ENCODE measurements at places on chromosomes 12 and 14. TPM values are rescaled to one million over a fixed set of nuclear protein-coding genes. Genes with fewer than 3 reads are reported as not detected.

GRCh38 chr12:116955382-116956021, 44.8 kb downstream of the FBXW8 start:
- DNase-seq, result no peak

The IRF2BPL gene
- total RNA-seq, result 46.3 TPM

DNA sequence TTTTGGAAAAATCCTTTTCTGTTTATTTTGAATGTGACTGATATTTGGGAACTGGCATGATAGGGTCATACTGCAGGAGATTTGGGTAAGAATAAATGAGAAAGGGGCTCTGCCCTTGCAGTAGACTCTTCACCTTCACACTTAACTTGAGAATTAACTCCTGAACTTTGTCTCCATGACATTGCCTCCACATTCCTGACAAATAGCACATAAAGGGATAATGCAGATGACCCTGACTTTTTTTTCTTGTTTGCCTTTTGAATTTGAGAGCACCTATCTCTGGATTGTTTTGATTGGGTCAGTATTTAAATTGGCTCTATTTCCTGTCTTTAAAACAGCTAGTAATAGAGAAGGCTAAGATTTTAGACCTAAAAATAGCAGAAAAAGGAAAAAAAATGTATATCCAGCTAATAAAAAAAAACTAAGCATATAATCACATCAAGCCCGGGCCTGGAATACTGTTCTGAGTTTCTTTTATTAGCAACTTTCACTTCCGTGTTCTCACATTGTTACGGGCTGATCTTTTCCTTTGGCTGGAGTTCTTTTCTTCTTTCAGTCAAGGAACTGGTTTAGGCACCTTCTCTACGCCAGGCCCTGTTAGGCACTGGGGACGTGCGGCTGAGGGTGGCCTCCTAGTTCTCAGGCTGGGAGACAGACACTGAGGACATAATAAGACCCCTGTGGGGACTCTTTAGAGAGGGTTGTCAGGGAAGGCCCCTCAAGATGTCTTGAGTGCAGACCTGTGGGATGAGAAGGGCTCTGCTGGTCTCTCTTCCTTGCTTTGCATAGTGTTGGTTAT, 53.1 kb upstream of the GNPNAT1 start:
- no peak for DNase-seq

GRCh38 chr12:2016862-2017545, 12.7 kb upstream of the DCP1B start:
- no peak for DNase-seq

- DNase-seq, result no peak
Measured at GRCh38 chr14:64053694-64054669, 201.2 kb downstream of the SYNE2 start.

DNA sequence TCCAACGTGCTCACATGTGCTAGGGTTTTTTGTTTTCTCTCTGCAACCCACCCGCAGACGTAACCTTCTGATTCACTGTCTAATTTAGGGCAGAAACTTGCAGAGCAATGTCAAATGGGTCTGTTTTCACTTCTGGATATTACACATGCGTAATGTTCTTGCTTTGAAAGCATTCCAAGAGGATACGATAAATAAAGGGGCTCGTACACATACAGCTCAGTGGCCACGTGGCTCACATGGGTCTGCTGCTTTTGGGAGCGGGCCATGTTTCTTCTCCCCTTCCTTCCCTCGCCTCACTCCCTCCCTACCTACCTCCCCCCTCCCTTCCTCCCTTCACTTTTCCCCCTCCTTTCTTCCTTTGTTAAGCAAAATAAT, 23.4 kb downstream of the CACNA1C start:
- no peak for DNase-seq

The PTHLH gene
- 1.0 TPM for total RNA-seq

GRCh38 chr14:77309131-77309530, 11.6 kb downstream of the POMT2 start:
- DNase-seq, result no peak

DNA sequence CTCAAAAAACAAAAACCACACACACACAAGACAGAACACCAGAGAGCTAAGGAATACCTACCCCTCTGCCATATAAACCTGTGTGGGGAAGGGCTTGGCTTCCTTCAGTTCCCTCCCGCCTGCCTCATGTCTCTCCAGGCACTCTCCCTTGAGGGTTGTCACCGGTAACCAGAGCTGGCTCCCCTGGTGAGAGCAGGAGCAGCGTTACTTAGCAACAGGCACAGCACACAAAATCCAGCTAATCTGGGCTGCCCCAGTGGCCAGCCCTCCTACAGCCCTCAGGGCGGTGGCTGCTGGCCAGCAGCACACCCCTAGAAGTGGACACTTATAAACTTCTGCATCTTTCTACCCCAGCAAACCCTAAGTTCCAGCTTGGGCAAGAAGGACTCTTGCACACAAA, 21.6 kb upstream of the NR4A1 start:
- DNase-seq, result peak; percentile 64

- no peak for DNase-seq
Measured at GRCh38 chr14:91898372-91898771, 31.0 kb upstream of the TC2N start.

DNA sequence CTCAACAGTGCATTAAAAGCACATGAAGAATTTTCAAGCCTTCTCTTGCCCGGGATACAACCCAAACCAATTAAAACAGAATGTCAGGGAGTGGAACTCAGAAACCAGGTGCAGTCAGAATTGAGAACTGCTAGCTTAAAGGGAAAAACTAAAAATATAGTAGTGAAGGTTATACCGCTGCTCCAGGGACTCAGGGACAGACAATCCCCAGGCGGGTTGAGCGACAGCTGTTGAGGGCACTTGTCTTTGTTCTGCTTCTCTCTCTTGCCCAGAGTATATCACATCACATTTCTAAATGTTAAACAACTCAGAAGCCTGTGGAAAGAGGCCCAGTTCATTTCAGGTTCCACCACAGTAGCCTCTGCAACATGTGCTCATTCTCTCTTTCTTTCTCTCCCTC, 93.1 kb downstream of the SLC5A8 start:
- no peak for DNase-seq

GRCh38 chr12:115074617-115075016, 390.6 kb upstream of the TBX3 start:
- no peak for DNase-seq

DNA sequence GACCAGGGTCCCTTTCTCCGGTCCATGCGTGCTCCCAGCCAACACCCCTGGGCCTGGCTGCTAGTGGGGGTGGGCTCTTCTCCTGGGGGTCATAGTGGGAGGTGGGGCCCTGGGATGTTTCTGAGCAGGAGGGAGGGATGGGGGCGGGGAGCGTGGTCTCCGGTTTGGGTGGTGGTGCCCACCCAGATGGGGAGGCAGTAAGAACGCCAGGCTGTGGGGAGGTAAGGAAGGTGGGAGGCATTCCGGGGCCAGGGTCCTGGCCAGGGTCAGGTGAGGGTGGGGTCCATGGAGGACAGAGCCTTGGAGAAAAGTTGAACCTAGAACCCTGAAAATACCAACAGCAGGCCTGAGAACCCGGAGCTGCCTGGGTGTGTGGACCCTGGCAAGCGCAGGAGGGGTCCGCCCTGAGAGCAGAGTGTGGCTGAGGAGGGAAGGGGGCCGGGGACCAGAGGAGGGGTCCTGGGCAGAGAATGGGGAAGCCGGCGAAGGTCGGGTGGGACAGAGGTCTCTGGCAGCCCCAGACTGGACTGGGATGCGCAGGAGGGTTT, 5.7 kb downstream of the CRIP2 start:
- no peak for DNase-seq

The SLC25A21 gene
- 0.30 TPM for total RNA-seq

DNA sequence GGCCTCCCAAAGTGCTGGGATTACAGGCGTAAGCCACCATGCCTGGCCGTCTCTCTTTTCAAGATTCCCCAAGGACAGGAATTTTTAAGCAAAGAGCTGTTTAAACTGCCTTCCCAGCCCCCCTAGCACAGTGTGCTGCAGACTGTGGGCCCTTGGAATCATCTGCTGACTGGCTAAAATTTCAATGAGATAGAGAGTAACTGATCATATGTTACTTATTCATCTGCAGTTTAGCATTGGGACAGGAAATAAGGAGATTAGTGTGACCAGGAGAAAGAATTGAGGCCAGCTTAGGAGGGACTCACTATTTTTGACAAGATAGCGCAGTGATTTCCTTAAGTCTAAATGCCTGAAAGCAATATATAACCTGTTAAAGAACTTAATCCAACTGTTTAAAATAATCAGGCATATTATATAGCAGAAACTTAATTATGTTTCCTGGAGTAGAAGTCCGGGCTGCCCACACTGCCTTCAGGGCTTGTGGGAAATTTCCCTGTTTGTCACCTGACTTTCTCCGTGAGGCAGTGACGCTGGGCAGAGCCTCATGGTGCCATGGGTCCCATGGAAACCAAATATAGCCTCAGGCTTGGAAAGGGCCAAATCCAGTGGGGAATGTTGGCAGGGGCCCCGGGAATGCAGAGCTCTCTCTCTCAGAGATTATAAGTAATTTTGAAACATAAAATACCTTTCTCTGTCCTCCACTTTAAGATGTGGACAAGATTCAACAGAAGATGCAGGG, 22.8 kb upstream of the CEBPE start:
- DNase-seq, result peak; percentile 55

GRCh38 chr12:2666411-2666810, 128.4 kb upstream of the FKBP4 start:
- DNase-seq, result no peak

GRCh38 chr12:110846615-110847566, at the start of gene CCDC63:
Gene CCDC63, plus strand, starts transcription at chr12:110846987. Its CDS starts 5,968 bp downstream, at chr12:110852955.
- DNase-seq, result no peak

- no peak for DNase-seq
Measured at GRCh38 chr14:50049093-50049492, 67.3 kb downstream of the VCPKMT start.

DNA sequence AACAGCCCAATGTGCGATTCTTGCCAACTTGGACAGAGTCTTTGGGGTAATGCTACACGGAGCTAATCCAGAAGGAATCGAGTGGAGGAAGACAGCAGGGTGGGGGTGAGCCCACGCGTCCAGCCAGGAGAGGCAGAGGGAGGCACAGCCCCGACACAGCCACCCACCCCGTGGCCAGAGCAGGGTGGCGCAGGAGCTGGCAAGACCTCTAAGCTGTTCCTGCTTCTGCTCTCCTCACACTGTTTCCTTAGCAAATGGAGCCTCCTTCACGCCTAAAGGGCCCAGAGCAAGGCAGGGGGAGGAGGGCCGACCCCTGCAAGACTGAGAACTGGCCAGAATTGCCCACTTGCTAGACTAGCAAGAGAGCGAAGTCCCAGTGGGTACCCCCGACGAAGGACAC, 91.5 kb downstream of the FBXL14 start:
- no peak for DNase-seq

DNA sequence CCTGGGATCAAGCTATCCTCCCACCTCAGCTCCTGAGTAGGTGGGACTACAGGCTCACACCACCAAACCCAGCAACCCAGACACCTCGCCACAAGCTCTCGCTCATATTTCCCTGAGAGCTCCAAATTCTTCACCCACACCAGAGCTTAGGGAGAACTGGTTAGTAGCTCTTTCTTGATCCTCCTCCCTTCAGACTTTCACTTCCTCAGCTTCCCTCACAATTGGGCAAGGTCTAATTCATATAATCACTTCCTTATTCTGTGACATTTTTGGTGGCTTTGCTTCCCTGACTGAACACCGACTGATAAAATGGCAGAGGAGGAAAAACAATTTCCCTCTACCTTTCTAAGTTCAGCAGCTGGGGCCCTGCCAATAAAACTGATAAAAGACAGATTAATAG, 88.5 kb downstream of the GXYLT1 start:
- DNase-seq, result no peak

DNA sequence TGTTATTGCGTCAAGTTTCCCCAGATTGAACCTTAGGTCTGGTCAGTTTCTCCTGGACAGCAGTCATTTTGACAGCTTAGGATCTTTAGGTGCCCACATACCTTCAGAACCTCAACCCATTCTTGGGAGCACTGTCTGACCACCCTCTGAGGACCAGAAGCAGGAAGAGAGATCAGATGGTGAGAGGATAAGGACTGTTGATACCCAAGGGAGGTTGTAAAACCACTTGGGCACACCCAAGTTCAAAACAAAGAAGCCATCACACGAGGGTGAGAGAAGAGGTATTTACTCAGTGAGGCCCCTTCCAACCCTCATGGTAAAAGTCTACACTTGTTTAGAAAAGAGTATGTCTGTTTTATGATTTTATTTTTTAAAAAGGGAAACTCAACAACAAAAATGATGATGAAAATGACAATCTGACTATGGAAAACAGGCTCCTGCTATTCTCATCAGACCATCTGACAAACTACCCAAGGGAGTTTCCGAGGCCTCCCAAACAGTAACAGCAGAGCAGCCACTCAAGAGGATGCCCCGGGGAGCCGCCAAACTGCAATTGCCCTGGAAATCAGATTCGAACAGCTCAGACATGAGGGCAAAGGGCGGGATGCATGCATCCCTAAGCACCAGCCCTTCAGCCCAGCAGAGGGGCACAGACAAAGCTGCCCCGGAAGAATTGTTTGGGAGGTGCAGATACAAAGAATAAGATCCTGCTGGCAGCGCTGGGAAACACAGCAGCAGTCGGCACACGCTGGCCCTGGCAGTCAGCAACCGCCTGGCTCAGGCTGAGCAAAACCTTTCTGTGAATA, 162.6 kb upstream of the PLEKHG7 start:
- no peak for DNase-seq

DNA sequence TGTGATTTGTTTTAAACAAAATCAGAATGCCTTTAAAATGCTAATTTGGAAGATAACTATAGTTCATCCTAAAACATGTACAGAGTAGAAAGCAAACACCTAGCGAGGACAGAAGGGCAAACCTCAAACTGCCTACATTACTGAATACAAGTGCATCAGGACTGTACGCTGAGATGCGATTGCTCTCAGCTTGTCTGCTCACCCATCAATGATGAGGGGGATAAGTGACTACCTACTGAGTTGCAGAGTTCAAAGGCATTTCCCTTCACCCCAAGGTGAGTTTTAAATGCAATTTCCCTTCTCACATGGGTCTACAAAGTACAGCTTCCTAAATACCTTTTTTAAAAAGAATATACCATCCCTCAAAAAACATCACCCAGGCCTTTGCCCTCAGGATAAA, 52.9 kb downstream of the PHLDA1 start:
- no peak for DNase-seq

- peak; percentile 55 for DNase-seq
Measured at GRCh38 chr12:2535583-2536204, 259.1 kb upstream of the FKBP4 start.

The GPRC5D gene
- total RNA-seq, result not detected

Data from HFFc6 (cell line).